Stimulated activated CD4-positive, alpha-beta T cell treated with anti-CD3 and anti-CD28 coated beads, TNF-alpha, amount 100 ng/mL, for 4 hours (primary cell): ENCODE measurements at places on chromosomes 3 and 15.

DNA sequence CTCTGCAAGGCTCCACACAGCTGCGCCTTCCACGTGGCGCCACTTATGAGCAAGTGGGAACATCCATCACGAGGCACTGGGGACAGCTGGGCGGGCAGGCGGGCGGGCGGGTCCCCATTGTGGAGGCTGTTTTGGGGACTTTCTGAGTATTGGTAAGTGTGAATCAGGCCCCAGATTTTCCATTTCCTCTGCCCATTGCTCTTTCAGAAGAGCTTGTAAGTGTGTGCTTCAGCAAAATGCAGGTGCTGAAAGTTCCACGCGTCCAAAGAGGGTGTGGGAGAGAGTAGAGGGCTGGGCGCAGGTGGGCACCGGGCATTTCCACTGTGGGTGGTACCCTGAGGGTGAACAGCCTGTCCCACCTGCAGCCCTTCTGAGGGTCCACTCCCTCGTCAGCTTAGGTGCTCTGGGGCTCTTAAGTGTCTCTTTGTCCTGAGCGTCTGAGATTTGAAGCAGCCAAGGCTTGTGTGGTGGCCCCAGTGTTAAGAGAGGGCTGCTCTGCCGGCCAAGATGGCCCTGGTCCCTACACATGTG, 177.1 kb downstream of the RPLP1 start:
- DNase-seq = no peak

DNA sequence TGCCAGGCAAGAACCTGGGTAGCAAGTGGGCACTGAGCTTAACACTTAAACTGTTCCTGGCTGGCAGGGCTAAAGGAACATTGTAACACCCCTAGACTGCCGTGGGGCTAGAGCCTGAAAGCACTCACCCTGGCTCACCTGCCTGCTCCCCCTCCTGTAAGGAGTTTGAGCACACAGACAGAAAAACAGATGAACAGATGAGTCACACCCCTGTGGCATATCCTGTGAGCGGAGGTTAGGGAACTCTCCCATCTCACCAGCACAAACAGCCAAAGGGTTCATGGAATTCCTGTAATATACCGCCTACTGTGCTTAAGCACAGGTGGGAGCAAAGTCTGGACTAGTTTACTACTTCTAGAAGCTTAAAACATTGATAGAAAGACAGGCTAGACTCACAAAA, 300.1 kb downstream of the ROBO1 start:
- DNase-seq = no peak

GRCh38 chr3:63886858-63887257, 23.2 kb downstream of the ATXN7 start:
- DNase-seq = no peak

- no peak for DNase-seq
Observed at GRCh38 chr3:159429702-159430101, 558.9 kb upstream of the IL12A start.

- DNase-seq = no peak
Observed at GRCh38 chr3:73661265-73661664, 36.5 kb upstream of the PDZRN3 start.

DNA sequence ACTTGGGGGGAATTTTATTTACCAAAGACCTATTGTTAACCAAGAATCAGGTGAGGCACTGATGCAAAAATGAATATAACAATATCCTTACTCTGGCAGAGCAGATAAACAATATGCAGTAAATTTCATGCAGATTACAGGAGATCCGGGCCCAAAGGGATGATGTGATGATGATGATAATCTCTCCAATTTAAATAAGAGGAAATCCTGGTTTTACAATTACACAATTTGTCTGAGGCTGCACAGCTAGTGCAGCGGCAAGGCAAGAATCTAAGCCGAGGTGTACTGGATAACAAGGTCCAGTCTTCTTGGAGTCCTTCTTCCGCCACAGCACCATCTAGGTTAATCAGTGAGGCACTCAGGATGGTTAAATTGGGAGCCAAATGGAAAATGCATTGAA, 2.4 kb upstream of the MESD start:
- no peak for DNase-seq

DNA sequence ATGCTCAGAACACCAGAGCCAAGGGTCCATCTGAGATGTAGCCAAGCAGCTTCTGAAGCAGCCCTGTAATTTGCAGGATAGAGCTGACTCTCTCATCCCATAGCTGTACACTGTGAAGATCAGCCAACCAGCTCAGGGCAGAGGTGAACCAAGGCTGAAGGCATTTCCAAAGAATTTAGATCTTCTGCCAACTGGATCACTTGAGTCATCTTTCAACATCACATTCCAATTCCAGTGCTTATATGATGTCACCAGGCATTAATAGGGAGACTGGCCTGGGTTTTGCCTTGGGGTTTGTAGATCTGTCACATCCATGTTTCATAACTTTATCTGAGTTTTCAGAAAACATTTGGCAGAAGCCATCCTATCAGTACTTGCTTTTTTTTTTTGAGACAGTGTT, 98.2 kb downstream of the NR2F2 start:
- DNase-seq = no peak

DNA sequence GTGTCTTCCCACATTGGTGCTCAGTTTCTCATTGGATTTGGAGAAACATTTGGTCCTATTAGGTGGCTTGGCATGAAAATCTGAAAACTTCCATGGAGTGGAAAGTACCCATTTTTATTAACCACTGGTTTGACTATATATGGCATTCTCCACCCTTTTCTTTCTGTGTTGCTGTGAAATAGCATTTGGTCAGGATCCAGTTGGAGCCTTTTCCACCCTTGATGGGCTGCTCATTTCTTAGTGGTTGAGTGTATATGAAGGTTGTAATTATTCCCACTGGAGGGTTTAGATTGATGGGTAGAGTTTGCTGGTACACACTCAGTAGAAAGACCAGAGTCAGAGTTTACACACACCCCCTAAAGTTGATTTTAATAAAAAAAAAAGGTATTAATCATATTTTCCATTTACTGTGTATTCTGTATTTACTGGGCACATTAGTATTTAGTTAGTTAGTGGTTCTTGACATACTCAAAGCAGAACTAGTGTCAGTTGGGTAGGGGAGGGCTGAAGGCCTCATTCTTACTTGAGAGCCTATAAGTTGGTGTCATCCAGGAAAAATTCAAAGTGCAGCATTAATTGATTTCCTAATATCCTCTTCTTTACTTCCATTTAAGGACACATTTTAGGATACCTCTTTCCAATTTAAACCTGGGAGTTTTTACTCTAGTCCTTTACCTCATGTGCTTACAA, 69.5 kb downstream of the FLNB start:
- no peak for DNase-seq

GRCh38 chr3:171219258-171219657, 192.7 kb upstream of the SLC2A2 start:
- no peak for DNase-seq

DNA sequence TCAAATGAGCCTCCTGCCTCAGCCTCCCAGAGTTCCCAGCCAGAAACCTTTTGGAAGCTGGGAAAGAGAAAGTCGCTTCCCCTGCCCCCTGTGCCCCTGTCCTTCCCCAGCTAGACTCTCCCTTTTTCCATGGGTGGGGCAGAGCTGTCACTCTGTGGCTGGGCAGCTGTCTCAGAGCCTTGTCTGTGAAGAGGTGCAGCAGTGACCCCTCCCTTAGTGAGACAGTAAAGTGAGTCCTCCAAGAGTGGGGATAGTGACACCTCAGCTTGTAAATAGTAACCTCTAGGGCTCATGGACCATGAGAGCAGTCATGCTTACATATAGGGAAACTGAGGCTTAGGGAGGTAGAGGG, 76.3 kb downstream of the SMAD6 start:
- DNase-seq = no peak

DNA sequence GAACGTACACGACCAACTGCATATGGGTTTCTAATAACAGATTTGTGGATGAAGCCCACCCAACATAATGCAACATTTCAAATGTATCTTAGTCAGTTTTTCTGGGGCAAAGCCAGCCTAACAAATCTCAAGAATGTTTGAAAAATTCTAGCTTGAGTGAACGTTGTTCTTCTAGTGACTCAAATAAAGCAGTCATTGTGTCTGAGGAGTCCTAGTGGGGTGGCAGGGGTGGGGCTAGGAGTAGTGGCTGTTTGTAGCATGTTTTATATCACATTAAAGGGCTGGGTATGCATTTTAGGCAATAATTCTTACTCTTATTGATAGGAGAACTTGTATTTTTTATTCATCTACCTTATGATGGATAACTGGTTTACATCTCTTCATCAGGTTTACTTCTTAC, 6.0 kb downstream of the B3GNT5 start:
- no peak for DNase-seq

DNA sequence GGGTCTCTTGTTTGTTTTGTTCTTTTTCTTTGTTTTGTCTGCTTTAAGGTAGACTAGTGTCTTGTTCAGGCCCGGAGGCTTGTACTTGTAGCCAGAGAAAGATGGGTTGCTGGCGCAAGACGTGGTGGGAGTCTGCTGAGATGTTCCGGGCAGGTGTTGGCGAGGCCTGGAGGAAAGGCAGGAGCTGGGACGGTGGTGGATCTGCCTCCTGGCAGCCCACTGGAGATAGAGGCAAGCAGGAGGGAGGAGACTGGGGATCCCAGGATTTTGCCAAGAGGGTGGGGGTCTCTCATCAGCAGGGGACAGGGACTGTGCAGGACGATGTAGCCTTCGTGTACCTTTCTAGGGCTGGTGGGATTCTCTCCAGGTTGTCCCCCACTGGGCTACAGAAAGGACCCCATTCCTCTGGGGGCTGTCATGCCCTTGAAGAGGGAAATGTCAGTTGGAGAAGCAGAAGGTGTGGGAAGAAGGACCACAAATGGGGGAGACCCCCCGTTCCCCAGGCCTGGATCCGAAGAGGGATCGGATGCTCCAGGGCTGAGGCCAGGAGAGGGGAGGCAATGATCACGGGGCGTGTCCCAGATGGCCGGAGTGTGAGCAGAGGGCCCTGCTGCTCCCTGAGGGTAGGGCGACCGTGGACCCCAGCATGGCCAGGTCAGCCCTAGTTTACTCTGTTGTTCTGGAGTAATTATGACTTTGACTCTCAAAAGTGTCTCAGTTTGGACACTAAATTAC, 7.0 kb downstream of the CHAC1 start:
- no peak for DNase-seq

GRCh38 chr15:64500695-64501395, 40.5 kb downstream of the ZNF609 start:
- no peak for DNase-seq

DNA sequence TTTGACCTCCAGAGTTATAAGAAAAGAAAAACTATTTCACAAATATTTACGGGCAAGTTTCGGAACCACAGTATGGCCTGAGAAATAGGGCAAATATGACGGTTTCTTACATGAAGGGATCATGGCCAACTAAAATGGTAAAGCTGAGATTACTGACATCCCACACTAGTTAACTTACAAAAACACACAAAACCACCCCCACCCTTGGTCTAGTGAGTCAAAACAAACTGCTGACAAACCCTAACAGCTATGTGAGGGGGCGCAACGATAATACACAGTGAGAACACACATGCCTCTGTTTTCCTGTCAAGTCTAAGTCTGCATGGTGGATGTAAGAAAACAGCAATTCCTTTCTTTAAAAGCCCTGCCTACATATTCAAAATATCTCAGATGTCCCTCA, 32.3 kb downstream of the CBLB start:
- DNase-seq = no peak

DNA sequence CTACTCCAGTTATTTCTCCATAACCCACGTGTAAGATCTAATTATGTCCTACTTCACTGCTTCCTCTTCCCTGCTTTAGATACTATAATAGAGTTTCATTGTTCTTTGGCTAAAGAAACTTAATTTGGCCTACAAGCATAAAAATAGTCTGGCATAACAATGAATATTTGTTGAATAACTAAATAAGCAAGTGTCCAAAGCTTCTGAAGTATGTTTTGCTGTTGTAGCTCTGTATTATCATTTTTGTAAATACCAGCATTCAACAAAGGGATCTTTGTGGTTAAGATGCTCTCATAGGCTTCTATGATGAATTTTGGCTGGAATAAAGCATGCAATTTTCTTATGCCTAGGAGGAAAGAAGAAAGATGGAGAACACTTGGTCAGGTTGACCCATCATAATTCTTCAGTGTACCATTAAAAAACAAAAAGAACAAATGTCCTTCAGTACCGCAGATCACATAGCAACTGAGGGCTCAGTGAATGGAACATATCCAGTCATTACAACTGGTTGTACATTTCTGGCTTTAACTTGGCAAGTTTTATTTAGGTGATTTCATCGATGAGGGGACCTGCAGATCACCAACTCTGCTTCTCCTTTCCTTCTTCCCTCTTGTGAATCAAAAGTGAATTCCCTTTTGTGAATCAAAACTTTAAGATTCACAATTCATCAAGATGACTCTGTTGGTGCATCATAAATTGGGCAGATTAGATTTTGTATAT, 465.9 kb upstream of the TGFBR2 start:
- DNase-seq = no peak

GRCh38 chr3:185318141-185318540, 44.8 kb upstream of the MAP3K13 start:
- DNase-seq = no peak

GRCh38 chr3:69092030-69092516, 7.3 kb downstream of the ARL6IP5 start:
- no peak for DNase-seq

DNA sequence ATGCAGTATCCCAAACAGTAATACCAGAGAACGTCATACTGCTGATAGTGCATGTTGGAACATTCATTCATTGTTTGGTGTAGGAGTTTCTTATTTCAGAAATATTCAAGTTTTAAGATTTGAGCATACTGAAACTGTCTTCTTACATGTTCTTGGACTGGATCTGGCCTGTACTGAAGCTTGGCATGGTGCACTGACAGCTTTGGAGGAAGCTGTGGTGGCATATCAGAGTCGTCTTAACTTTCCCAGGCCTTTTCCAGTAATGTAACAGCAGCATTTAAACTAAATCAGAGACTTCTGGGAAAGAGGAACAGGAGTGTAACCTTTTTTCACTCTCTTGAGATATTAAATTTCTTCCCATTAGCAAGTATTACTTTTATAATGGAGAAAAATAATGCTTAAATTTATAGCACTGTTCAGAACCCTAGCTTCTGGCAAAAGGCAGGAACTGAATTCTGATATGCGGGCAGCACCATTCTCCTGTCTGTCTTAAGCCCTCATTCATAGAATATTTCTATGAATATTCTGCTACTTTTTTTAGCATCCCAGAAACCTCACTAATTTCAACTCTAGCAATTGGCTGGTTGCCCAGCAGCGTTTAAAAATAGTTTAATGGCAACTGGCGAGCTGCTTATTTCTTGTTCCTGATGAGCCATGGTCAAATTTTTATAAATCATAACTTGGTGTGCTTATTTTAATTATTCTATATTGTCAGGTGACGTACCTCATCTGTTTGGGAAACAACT, 31.1 kb downstream of the DNAJC13 start:
- DNase-seq = no peak

GRCh38 chr3:130838898-130839600, 54.8 kb upstream of the ATP2C1 start:
- no peak for DNase-seq

GRCh38 chr15:75945953-75946352, 42.3 kb downstream of the FBXO22 start:
- DNase-seq = no peak

GRCh38 chr3:23590424-23591273, 215.1 kb upstream of the UBE2E1 start:
- no peak for DNase-seq

- no peak for DNase-seq
Observed at GRCh38 chr3:98482717-98483482, 14.6 kb upstream of the OR5K2 start.
